ENCODE measurements at places on chromosomes 5 and 9.
A peak's percentile ranks its signal among the peaks of the same experiment; 100 is the strongest.

GRCh38 chr5:88878976-88879375 lies 4.0 kb downstream of the MEF2C start:
- DNase-seq: no peak

DNA sequence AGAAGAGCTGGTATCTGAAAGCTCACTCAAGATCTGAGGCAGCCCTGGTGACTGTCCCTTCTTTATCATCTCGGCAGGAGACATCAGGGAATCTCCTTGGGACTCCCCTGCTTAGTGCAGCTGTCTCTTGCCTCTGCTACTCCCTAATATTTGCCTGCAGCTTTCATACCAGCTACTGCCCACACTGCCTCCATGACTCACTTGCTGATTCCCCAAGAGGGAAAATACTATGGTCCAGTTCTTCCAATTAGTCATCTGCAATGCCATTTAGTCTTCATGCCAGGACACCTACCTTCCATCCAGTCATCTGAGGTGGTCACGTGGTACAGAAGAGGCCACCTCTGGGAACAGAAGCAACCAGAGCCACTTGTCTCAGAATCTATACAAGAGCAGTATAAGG lies 270.8 kb downstream of the NTRK2 start:
- DNase-seq: no peak

- DNase-seq: peak; percentile 2
Observed at GRCh38 chr9:70924895-70925547, 196.4 kb downstream of the TRPM3 start.

DNA sequence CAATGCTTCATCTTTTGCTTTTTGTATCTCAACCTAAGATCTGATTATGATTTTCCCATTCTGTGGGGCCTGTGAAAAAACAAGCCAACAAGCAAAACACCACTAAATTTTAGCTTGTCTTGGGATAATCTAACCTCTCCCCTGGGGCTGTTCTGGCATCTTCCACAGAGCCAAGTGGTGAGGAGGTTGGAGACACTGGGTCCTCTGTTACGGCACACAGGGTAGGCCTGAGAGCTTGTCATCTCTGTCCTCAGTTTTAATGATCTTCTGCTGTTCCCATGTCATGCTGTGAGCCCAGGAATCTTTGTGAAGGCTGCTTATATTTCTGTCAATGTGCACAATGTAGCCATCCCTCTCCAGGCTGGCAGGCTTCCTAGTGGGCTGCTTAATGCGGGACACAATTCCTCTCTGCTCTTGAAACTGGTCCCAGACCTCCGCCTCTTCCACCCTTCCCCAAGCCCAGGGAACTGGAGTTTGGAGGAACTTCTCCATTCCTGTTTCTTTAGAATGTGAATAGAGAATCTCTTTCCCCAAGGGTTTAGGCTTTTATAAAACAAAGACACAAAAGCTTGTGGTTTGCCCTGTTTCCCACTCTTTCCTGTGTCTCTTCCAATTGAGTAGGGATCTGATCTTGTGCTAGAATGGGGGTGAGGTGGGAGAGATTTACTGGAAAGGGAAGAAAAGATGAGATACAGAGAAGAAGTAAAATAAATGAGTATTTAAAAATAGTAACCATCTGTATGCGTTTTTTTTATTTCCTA lies 30.9 kb upstream of the SEMA6A start:
- no peak for DNase-seq

GRCh38 chr5:43313854-43314457 lies 744 bp upstream of the HMGCS1 start:
- DNase-seq: no peak

- no peak for DNase-seq
Observed at GRCh38 chr5:14186059-14186830, 43.1 kb downstream of the TRIO start.

DNA sequence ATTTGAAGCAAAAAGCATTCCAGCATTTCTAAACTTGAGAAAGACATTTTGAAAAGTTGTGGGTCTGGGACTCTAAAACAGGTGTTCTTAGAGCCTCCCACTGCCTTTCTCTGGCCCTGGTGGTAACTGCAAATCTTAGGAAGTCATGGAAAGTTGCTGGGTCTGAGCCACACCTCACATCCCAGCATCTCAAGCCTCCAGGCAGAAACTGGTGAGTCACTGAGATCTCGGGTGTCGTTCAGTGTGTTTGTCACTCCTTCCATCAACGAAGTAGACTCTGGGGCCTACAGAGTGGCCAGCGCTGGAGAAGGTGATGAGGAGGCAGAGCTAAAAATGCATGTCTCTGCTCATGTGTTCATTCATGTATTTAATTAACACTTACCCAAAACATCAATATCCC lies 59.6 kb upstream of the C5orf58 start:
- DNase-seq: no peak

DNA sequence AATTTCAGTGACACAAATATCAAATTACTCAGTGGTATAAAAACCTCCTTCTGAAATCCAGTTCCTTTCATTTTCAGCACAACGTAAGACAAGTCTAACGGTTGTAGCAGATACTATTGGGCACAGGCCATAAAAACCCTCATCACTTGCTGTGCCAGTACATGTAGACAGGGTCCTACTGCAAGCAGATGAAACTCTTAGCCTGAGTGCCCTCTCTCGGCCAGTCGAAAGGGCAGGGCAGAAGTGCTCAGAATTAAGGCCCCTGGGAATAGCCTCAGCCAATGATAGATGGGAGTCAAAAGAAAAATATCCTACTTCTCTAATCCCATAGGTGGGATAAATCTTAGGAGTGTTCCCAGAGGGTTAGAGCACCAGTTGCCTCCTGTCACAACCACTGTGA lies 168.5 kb upstream of the FER start:
- DNase-seq: no peak

- no peak for DNase-seq
Observed at GRCh38 chr9:122226758-122227574, 1.8 kb downstream of the LHX6 start.

- DNase-seq: no peak
Observed at GRCh38 chr9:35311891-35312639, 150.3 kb downstream of the UNC13B start.

DNA sequence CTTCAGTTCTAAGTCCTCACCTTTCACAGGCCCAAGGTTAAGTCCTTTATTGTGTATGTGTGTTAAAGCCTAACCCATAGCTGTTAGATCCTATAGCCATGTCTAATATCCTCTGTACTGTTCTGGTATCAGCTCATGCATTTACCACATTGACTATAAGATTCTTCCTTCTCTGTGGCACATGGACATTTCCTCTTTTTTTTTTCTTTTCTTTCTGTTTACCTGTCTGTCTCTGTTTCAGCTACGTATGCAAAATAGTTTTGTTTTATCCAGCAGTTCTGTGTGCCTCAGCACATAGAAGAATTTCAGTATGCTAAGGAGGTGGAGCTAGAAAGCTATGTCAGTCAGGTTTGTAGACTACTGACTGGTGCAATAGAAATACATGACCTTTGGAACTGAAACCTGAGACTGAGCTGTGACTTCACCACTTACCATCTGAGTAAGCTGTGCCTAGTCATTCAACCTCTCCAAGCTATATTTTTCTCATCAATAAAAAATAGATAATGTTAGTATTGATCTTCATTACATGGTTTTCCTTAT lies 155.6 kb upstream of the VLDLR start:
- DNase-seq: no peak

DNA sequence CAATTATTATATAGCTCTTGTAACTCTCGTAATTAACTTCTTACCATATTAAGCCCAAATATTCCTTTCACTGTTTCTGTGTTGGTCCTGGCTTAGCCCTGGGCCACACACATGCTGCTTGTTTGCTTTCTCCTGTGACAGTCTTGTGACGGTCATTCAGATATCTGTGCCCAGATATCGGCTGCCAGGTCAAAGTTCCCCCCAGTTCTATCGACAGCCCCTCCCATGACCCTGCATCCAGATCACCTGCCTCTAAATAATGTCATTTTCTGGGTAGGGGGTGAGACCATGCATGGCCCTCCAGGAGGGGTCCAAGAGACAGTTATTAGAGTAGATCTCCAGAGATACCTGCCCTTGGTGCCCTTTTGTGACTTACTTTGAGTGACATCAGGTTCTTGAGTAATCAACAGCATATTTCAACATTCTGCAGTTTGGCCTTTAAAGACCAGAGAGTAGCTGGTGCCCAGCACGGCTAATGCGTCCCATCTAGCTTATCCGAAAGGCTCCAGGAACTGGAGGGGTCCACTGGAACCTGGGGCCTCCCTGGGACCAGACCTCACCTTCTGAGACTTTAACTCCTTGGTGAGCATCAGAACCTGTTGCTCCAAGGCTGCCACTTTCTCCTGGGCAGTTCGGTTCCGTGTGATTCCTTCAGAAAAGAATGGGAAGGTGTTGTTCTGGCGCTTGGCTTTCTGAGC lies 26.9 kb downstream of the TBC1D2 start:
- DNase-seq: no peak

- no peak for DNase-seq
Observed at GRCh38 chr5:107542831-107543231, 127.9 kb downstream of the EFNA5 start.

DNA sequence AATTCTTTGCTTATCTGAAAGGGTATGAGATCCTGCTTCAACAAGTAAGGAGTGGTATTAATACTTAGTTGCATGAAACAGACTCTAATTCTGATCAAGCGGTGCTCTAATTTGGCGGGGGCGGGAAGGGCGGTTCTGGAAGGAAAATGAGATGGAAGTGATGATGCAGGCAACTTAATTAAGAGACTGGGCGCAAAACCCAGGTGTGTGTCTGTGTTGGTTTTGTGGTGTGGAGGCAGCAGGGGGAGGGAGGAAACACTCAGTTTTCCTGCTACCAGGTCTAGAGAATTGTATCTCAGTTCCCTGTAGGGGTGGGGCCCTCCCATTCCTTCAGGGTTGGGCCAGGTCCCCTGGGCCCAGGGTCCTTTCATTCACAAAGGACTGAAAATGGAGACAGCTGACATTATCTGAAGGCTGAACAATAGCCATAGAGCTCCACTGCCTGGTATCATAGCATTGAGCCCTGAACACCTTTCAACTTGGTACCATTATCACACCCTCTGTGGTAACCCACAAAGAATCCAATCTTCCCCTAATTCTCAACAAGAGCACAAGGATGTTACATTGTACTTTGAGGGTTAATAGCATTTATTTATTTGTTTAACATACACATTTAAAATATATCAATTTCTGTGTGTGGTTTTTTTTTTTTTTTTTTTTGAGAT lies 17.2 kb upstream of the C5orf47 start:
- DNase-seq: no peak

DNA sequence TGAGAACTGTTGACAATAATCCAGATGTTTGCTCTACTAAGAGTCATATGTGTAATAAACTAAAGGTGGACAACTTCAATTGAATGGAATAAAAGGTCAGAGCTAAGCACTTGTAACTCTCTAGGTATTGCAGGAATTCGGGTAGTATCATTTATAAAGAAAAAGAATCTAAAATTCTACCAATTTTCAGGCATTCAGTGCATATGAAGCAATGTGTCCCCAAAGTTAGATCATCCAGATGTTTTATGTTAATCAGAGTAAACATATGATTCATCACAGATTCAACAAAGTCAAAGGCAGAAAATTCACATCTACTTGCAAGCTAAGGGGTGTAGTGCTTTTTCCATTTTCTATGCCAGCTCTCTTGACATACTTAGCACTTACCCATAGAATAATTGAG lies 477.1 kb downstream of the PDE4D start:
- DNase-seq: no peak

DNA sequence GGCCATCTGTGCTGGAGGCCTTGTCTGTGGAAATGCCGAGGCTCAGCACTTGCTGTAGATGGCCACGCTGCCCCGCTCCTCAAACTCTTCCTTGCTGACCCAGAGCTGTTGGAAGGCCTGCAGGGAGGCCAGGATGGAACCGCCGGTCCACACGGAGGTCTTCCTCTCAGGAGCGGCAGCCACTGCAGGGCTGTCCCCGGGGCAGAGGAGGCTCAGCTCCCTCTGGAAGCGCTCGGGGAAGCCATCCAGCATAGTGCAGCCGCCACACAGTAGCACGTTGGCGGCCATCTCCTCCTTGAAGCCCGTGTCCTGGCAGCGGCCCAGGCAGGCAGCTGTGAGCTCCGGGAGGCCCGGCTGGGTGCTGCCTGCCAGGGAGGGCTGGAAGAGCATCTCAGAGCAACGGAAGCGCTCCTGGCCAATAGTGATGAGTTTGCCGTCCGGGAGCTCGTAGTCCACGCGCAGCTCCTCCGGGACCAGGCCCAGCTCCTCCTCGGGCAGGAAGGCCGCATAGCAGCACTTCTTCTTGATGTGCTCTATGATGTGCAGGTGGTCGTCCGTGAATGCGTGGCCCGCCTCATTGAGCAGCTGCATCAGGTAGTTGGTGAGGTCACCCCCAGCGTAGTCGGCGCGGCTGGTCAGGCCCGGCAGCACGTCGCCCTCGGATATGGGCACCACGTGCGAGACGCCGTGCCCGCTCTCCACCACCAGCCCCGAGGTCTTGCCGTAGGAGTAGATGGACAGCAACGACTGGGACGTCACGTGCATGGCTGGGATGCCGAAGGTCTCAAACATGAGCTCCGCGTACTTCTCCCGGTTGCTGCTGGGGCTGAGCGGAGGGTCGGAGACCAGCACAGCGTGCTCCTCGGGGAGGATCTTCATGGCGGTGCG lies 901 bp downstream of the ACTL7B start:
- no peak for DNase-seq

DNA sequence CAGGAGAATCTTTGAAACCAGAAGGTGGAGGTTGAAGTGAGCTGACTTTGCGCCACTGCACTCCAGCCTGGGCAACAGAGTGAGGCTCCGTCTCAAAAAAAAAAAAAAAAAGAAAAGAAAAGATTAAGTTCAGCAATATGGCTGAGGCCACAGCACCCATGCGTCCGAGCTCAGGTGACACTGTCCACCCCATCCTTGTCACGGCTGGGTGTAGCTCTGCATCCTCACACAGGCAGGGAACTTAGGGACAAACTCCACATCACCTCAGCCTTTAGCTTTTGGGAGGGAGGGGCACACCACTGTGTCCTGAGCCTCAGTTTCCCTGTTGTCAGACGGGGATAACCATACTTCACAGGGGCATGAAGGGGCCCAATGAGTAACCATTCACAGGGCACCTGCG lies 15.5 kb downstream of the FGD3 start:
- no peak for DNase-seq

- no peak for DNase-seq
Observed at GRCh38 chr5:118439831-118440230, 548.5 kb downstream of the DTWD2 start.

DNA sequence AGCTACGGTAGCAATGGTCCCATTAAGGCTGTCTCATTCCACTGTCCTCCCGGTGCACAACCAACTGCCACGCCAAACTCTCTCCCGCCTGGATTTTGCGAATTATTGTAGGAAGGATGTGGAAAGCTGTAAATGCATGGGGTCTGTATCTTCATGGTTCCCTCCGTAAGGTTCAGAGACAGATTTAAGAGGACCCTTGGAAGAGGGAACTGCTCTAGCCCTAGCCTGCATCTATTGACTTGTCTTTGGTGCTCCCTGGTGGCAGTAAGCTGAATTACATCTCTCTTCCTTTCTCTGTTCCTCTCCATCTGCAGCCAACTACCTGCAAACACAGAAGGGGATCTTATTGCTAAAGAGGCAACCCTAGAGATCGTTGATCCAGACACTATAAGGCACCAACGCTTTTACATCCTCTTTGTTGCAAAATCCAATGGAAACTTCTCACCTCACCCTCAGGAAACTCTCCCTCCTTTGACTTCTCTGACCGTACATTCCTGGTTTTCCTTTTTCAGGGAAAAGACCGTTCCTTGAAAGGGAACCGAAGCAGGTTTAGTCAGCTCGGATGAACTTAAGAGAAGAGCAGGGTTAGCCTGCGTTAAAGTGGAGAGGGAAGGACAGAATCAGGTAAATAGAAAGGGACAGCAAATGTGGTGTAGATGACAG lies 11.9 kb downstream of the CAPSL start:
- DNase-seq: peak; percentile 61
